ENCODE measurements at places on chromosomes 6 and 20. TPM values are rescaled to one million over a fixed set of nuclear protein-coding genes. Genes with fewer than 3 reads are reported as not detected.
A peak's percentile ranks its signal among the peaks of the same experiment; 100 is the strongest.

GRCh38 chr6:135162678-135163439, 18.2 kb upstream of the MYB start:
- DNase-seq, result peak; percentile 21

GRCh38 chr20:50395251-50395729, 114.9 kb upstream of the PTPN1 start:
- peak; percentile 45 for DNase-seq

- DNase-seq, result no peak
Measured at GRCh38 chr6:1022719-1023118, 289.2 kb upstream of the FOXQ1 start.

DNA sequence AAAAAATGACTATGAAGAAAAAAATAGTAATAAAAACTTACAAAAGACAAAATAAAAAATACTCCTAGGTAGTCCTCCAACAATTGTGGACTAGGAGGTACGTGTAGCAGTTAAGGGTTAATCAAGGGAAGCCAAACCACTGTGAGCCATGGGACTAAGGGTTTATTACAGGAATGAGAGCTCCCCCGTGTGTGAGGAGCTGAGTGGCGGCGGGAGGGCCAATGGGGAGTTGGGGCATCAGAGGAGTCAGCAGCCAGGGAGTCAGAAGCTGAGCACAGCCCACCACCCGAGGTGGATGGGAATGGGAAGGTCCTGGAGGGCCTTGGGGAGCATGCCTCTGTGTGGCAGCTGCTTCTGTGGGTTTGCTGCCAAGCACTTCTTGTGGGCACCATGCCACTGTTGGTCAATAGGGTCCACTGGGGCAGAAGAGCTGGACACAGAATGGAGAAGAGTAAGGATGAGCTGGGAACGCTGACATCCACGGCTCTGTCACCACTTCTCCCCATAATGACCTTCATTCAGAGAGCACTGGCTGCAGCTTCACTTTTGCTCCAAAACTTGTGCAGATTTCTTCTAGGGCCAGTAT, 373.3 kb downstream of the CDKAL1 start:
- DNase-seq, result no peak

DNA sequence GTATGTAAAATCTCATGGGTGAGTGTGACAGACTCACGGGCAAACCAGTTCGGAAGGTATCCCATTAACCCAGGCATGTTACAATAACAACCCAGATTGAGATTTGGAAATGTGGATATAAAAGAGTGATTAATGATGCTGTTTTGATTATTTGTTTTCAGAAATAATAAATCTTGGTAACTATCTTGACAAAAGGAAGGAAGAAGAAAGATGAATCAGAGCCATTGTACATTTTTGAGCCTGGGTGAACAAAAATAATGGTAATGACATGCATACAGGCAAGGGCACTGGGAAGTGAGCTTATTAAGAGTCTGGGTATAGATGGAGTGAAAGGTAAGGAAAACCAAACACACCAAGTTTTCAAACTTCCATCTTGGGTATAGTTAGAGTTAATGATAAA, 862.0 kb downstream of the PHF3 start:
- no peak for DNase-seq

DNA sequence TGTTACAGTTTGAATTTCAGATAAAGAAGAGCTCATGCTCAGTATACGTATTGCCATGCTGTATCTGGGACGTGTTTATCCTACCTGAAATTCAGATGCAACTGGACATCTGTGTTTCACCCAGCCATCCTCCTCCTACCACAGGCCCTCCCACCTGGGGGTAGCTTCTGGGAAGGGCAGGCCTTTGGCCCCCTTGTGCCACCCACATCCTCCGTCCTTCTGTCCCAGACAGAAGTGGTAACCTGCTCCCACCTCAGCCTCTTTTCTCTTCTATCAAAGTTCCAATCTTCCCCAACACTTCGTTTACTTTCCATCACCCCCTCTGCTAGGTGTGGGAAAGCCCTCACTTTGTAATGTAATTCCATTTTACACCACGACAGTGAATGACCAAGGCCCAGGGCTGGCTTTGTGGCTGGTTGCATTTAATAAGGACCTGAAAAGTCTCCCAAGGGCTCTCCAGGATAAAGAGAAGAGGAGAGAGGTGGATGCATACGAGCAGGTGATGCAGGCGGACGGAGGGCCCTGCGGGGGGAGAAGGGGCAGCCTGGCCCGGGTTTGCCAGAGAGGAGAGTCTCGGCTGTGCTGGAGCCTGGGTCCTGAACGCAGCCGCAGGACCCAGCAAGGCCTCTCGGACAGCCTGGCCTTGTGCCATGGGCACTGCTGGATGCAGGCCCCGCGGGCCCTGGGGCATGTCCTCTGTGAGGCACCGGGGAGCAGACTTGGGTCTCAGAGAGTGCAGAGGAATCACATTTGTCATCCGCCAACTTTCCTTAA, 98.4 kb downstream of the PSMB1 start:
- no peak for DNase-seq

GRCh38 chr6:101396548-101397173, 3.2 kb downstream of the GRIK2 start:
- peak; percentile 62 for DNase-seq

DNA sequence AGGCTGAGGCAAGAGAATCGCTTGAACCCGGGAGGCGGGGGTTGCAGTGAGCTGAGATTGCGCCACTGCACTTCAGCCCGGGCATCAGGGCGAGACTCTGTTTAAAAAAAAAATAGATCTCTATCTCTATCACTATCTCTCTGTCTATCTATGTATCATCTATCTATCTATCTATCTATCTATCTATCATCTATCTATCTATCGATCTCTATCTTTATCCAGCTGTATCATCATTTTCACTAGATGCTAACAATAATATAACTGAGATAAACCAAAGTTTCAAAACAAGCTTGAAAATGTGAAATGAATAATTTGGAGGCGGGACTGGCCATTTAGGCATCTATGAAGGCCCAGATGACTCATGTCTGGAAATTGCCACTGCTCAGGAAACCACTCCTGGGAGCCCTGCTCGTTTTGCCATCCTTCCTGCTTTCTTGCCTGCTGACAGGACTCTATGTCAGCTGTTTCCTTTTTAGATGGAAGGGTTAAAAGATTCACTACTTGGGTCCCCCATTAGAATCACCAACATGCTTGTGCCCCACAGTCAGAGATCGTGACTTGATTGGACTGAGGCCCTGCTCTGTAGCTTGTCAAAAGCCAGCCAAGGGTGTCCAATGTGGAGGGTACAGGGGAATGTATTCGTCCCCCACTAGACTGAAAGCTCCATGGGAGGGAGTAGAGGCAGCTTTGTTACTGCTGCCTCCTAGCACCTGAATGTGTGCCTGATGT, 61.7 kb downstream of the UTRN start:
- DNase-seq, result peak; percentile 48

DNA sequence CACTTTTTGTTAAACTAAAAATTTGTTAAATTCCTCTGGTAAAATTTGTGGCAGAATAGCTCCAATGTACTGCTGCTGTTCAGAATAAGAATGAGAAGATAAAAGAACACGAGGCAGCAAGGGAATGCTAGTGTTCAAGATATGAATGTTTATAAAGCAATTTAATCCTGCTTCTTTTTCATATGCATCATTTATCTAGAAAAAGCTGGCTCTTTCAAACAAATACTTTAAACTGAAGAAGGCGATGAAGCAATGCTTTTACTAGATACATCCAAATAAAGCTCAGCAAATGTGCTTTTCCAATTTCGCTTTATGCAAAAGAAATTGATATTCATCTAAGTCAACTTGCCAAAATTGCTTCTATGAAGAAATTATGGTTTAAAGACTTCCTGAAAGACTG, 66.5 kb downstream of the COL9A1 start:
- no peak for DNase-seq

DNA sequence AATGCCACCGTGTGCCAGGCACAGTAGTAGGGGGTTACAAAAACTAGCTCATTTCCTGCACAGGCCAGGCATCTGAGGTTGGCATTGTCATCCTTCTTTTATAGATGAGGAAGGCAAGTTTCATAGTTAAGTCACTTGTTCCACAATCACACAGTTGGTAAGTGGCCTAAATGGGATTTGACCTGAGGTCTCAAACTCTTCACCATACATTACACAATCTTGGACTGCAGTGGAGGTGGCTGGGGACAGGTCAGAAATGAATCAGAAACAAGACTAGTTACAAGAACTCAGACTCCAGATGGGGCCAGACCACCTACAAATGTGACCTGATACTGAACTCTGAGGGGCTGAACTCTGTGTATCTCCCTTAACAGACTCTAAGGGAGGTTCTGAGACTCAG, 49.4 kb downstream of the TRMT6 start:
- no peak for DNase-seq

DNA sequence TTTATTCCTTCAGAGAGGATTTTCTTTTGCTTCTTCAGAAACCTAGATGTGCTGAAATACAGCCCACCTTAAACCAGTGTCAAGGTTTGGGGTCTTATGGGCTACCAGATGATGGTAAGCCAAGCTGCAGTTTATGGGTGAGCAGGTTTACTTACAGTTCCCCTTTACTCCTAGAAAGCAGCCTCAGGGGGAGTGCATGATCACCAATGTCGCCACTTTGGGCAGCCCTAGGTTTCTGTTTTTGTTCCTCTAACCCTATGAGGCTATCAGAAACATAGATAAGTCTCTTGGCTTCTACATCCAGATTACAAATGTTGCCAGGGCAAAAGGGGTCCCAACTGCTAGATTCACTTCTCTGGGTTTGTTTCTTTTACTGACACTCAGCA, 67.2 kb downstream of the TRIM27 start:
- no peak for DNase-seq

DNA sequence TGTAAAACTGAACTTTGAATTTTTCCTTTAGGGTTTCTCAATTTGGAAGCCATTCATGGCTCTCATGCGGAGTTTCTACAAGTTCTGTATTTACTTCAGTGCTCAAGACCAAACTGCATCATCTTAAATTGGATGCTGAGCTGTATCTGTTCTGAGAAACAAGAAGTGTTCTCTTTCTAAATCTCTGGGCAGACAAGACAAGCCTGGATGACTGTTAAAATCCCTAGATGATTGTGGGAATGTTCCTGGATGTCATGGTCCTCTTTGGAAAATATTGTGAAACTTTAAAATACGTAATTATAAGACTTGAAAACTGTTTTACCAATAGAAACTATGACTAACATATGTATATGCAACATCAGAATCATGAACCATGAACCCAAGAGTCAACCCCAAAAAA, 6.2 kb upstream of the GCM1 start:
- no peak for DNase-seq

DNA sequence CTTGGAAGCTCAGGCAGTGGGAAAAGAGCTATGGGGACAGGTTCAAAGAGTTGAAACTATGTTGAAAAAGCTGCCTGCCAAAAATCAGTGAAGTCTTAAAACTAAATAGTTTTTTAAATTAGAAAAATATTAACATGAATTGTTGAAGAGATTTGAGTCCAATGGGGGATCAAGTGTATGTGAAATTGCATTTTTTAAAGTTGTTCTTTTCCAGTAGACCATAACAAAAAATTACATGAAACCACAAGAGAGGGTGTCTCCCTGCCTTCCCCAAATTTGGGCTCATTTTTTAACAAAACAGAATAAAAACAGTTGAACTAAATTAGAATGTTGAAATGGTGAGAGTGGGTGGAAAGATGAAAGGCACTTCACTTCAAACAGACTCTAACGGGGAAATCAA, 31.5 kb upstream of the COL10A1 start:
- no peak for DNase-seq

DNA sequence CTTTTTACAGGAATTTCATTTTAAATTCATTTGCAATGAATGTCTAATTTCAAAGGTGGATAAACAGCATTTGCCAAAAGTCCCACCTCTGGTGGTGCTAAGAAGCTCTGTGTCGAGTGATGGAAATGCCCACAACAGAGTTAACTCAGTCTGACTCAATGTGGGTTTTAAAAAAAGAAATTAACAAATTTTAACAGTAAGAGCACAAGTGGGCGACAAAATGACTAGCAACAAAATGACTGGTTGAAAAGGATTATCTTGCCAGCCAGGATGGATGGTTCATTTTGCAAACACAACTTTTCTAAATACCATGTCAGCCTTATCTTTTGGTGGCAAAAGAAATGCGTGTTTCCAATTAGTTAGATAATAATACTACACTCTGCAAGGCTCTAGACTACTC, 14.3 kb upstream of the TAGAP start:
- no peak for DNase-seq

Gene SLC22A1
- total RNA-seq, result 0.25 TPM

Gene PRICKLE4
- 9.2 TPM for total RNA-seq

Gene FGD2
- 0.50 TPM for total RNA-seq

Gene SCGN
- not detected for total RNA-seq

Gene HDGFL1
- total RNA-seq, result not detected

Gene PDE7B
- not detected for total RNA-seq

Measured in PC-9 (cell line).